ENCODE measurements at places on chromosomes 4 and X.

- DNase-seq: no peak
These were observed 216.5 kb downstream of the MID1IP1 start for GRCh38 chrX:39017716-39018115.

- DNase-seq: no peak
These were observed 156.6 kb upstream of the CTSO start for GRCh38 chr4:156109943-156110900.

GRCh38 chrX:96591421-96591820 lies 93.2 kb upstream of the DIAPH2 start:
- DNase-seq: no peak

DNA sequence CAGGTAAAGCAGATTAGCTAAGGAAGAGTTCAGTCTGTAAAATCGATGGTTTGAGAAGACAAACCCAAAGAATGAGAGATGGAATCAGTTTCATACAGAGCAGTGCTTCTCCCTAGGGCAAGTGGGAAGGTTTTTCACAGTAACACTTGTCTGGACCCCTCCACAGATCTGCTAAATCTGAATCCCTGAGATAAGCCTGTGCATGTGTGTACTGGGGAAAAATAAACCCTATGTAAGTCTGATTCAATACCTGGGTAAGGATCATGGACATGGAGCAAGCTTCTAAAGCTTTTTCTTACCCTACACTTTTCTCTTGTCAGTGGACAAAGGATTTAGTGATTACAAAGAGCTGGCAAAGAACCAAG lies 13.6 kb downstream of the ELOVL6 start:
- no peak for DNase-seq

DNA sequence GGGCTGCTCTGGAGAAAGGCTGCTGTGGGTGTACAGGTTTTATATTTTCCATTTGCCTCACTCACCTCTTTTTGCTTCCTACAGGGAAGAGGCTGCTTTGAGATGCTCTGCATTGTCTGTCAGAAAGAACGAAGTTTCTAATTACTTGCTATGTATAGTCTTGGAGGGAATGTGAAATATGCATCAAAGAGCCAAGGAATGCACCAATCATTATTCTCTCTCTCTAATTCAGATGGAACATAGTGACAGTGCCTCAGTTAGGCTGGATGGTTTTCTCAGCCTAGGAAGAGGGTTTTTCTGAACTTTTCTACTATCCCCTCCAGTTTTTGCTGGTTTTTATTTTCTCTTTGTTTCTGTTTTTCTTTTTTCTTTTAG lies 106.8 kb upstream of the SLC4A4 start:
- no peak for DNase-seq
